T-helper 2 cell treated with Interferon-gamma antibody and Interleukin-4, amounts not matched to agents 5 μg/mL and 100 μg/mL, for 36 hours (primary cell): ENCODE measurements at places on chromosomes 4 and X.

DNA sequence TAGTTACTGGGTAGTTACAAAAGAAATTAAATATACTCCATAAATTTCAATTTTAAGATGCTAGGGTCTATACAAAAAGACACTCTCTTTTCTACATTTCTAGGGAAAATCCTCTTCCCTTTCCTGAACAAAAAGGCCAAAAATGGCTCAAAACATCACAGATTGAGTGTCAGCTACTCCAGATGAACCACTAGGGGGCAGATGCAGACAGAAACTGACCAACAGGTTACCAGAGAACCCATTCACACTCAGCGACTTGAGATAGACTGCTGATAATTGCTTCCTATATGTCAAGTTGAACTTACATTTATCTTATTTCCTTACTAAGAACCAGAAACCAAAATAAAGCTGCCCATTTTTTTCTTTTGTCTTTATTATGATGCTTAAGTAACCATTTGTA lies 83.4 kb upstream of the MID1IP1 start:
- DNase-seq = no peak

DNA sequence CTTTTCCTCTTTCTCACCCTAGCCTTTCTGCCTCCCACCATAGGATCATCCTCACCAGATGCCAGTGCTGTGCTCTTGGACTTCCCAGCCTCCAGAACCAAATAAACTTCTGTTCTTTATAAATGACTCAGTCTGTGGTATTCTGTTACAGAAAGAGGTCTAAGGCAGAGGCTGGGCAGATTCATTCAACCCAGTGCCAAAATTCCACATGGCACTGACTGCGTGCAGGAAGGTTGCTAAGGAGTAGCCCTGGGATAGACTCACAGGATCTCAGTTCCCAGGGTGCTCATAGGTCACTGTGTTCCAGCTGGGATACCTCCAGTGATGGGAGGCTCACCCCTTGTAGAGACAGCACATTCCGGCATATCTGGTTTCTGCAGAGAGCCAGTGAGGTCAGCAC lies 22.0 kb downstream of the SORCS2 start:
- no peak for DNase-seq

GRCh38 chr4:87213421-87214075 lies 6.9 kb downstream of the KLHL8 start:
- no peak for DNase-seq

- DNase-seq = no peak
These were observed 209.2 kb upstream of the FAT4 start for GRCh38 chr4:125105561-125105960.
